ENCODE measurements at places on chromosomes 11 and 22.

- DNase-seq, result peak; percentile 8
Observed at GRCh38 chr11:78646564-78647185, 72.0 kb upstream of the NARS2 start.

- DNase-seq, result no peak
Observed at GRCh38 chr11:93020248-93021046, 51.0 kb downstream of the MTNR1B start.

DNA sequence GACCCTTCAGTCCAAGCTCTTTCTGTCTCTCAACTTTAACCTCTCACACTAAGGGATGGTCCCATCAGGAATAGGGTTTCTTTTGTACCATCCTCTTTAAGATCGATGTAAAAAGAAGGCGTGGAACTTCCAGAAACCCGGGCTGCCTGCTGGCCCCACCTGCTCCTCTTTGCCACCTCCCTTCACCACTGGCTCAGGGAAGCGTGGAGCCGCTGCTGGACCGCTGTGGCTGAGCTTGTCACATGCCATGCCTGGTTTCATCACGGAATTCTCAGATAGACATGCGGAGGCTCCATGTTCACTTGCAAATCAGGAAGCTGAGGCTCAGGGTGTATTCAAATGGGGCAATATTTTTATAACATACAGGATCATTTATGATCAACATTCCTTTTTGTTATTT lies 399.7 kb downstream of the BRD1 start:
- no peak for DNase-seq

DNA sequence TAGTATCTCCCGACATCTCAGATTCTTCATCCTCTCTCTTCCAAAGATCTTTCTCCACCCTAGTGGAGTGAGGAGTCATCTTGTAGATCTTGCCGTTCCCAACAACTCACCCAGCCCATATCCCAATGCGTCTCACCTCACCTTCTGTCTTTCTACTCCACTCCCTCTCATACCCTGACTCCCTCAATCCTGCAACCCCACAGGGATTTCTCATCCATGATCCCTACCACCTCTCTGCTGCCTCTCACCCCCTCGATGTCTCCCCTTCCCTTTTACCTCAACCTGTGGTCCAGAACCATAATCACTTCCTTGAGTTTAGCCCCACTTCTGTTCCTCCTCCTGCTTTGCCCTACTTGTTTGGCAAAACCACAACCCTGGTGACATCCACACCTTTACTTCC lies 41.7 kb downstream of the OTOG start:
- DNase-seq, result no peak

DNA sequence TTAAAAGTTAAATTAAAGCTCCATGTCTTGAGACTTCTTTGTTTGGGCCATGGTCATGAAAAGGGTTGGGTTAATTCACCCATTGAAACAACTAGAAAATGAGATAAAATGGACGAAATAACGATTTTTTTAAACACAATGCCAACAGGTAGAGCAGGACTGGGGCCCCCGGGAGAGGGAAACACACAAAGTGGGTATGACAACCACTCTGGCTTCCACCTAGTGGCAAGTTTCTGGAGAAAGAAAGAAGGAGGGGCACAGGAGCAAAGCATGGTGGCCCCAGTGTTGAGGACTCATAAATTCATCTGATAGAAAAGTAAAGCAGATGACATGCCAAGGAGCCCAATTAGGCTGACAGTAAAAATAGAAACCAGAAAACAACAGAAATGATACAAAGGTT lies 68.4 kb downstream of the MYEOV start:
- no peak for DNase-seq

DNA sequence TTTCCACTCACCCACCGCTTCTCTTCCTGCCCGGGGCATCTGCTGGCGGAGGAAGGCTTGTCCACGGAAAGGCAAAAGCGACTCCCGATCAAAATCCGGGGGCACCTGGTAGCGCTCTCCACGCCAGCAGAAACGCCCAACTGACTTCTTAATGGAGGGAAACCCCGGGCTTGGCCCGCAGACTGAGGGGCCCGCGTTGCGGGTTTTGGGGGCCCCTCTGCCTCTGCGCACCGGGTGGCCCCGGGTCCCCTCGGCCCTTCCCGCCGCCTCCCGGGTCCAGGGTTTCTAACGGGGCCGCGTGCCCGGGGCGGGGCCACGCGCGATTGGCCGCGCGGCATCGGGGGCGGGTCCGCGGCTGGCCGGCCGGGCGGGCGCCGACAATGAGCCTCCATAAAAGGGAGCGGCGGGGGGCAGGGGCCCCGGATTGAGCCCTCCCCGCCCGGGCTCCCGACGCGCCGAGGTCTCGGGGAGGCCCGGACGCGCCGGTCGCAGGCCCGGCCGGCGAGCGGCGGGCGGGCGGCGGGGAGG lies at the start of gene SPINDOC:
TSS of gene SPINDOC (plus strand) at position 422 of the 528 bp plus-strand sequence. CDS start 231 bp downstream, outside the sequence.
- peak; percentile 43 for DNase-seq

- no peak for DNase-seq
Observed at GRCh38 chr22:20090730-20091240, 10.7 kb downstream of the DGCR8 start.

- no peak for DNase-seq
Observed at GRCh38 chr11:125946712-125947418, 1.0 kb downstream of the VSIG10L2 start.

DNA sequence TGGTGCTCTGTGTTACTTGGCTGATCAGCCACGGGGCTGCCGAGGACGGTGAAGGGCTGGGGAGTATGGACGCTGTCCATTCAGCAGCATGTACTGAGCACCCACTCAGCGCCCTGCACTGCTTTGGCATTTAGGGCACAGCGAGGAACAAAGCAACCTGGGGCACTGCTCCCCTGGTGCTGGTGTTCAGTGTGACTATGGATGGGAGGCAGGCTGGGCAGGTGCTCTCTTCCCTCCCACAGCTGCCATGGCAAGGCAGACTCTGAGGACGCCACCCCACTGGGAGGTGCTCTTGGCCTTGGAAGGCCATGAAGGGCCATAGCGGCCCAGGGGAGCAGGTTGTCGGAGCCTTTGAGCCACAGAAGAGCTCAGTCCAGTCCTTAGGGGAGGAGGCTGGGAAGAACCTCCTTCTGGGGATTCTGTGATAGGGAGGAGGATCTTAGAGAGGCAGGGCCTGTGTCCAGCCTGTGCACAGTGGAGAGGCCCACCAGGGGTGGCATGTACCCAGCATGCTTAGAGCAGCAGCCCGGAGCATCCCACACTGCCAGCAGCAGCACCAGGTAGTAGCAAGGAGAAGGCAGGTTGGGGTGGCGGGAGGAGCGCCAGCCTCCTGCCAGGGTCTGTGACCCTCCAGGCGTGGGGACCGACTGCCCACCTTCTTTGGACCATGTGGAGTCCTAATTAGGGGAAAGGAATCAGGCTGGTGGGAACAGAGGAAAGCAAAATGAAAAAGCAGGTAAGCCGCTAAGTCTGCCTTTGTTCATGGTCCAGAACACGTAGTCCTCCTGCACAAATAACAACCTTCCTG lies 141.8 kb downstream of the MPPED1 start:
- no peak for DNase-seq

DNA sequence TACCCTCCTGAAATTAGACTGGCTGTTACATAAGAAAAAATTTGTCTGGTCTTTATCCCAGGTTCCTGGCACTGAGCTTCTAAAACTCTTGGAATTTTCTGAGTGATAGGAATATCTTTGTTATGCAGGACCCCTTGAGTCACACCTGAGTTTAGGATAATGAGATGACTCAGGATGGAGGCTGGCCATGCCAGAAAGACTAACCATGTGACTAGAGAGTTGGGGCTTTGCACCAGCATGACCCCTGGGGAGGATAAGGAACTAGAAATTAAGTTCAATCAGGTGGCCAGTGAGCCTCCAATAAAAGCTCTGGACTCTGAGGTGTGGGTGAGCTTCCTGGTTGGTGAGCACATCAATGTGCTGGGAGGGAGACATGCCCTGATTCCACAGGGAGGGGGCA lies 88.1 kb downstream of the XRRA1 start:
- no peak for DNase-seq

DNA sequence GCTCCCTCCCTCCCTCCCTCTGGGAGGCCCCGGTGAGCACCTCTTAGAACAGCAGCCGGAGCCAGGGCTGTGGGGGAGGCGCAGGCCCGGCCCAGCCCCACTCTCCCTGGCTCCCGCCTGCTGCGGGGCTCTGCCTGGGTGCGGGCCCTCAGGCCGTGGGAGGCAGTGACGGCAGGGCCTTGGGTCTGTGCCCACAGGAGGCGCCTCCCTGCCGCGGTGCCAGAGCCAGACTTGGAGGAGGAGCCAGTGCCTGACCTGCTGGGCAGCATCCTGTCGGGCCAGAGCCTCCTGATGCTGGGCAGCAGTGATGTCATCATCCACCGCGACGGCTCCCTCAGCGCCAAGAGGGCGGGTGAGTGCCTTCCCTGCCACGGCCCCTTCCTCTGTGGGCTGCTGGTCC lies 9.5 kb downstream of the IRF7 start:
- DNase-seq, result no peak

DNA sequence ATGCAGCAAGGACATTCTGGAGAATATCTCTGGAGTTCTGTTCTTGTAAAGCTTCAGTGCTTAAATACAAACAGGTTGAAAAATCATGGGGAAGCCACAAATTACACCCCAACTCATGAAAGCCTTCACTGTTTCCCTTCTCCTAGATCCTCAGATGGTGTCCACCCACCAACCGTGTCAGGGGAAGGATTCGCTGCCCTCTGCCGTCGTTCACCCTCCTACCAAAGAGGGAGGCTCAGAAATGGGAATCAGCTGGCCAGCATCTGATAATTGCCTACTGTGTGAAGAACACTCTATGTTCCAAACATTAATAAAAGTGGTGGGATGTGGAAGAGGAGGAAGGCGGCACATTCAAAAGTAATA lies 7.4 kb upstream of the HEPACAM start:
- DNase-seq, result no peak

GRCh38 chr11:46001448-46001914 lies 79.0 kb downstream of the LARGE2 start:
- DNase-seq, result no peak

DNA sequence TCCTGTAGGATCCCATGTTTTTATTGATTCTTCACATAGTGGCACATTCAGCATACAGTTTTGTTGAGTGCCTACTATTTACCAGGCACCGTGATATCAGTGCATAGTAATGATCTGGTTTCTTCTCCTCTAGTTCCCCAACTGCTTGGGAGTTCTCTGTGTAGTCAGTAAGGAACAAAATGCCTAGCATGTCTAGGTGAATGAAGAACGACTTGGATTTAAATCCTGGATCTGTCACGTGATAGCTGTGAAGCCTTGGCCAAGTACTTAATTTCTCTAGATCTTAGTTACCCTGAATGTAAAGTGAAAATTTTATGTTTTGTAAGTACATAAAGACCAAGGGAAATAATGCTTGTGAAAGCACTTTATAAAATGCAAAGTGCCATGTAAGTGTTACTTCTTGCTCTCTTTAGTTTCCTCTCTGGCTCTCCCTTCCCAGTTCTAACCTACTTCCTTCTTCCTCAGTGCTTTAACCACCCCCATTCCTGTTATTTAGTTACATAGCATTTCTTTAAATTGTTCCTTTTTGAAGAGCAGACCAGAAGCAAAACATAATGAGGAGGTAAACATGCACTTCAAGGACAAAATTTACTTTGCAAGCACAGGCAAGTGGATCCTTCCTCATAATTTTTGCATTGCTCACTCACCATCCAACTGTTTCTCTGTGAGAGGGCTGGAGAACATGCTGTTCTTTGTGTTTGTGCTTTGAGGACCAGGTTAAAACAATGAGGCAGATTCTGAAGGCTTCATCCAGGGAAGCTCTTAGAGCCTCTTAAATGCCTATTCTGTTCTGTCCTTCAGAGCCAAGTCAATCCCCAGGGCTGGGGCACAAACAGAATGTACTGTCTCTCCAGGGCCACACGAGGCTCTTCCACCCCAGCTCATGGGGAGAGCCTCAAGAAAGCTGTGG lies 353.9 kb upstream of the TENM4 start:
- DNase-seq, result no peak

- DNase-seq, result no peak
Observed at GRCh38 chr22:46977656-46978343, 215.3 kb downstream of the TBC1D22A start.

All from stimulated activated CD8-positive, alpha-beta memory T cell treated with anti-CD3 and anti-CD28 coated beads, Interleukin-7, amount 100 ng/mL, for 24 hours (primary cell).